ELF-1 (cell line): ENCODE measurements at places on chromosomes 6 and 20.

DNA sequence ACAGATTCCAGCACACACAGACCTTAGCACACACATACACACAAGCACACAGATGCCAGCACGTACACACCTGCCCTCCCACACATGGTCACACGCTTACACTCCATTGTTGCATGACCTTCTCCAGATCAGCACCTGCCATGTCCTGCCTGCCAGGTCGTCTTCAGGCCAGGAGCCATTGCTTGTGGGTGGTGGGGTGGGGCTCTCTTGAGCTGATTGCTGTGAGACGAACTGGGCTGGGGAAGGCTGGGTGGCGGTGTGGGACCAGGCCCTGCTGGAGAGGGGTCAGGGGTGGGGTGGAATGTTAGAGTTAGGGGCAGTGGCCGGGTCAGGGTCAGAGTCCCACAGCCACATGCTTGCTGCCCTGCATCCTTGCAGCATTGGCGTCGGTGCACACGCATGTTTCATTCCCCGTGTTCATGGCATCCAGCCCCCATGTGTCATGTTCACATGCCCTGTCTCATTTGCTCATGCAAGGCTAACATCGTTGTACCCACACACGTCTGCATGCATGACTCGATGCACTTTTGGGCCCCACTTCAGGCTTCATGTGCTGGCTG is 6.5 kb upstream of the NPBWR2 start:
- DNase-seq = no peak

DNA sequence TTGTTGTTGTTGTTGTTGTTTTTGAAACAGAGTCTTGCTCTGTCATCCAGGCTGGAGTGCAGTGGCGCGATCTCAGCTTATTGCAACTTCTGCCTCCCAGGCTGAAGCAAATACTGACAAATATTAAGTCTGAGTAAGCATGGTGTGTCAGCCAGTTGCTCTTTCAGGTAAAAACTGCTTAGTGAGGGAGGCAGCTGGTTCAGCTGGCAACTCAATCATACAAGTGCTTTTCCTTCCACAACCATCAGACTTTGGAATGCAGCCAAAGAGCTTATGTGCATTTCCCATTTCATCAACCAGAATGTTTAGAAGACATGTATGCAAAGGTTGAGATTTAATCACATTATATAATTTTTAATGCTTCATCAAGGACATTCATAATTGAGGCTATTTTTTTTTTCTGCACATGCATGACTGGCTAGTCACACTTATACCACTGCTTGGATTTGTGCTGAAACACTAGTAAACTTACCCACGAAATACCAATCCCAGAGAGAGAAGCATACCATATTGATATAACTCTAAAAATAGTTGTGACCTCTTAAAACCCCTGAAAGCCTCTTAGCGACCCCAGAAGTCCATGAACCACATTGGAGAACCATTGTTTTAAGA is 56.0 kb downstream of the CLIC5 start:
- DNase-seq = no peak

DNA sequence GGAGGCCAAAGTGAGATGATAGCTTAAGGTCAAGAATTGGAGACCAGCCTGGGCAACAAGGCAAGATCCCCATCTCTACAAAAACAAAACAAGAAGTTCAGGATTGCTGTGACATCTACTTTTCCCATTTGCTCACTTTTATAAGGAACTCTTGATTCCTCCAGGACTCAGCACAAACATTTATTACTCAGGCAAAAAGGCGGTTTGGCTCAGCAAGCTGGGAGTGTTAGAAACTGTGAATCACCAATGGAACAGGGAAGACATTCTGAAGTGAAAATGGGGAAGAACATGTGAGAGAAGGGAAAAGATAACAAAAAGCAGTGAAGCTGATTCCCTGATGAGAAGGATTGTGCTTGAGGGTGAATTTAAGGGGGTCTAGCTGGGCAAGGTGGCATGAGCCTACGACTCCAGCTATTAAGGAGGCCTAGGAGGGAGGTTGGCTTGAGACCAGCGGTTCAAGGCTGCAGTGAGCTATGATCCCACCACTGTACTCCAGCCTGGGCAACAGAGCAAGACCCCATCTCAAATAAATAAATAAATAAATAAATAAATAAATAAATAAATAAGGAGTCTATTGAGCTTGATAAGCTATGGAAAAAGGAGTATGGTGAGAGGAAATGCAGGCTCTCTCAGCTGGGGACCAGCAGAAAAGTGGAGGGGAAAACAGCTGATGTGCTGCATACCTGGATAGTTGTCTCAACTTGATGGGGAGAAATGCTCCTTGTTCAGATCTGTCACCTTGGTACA is 65.4 kb upstream of the HDDC2 start:
- no peak for DNase-seq

- no peak for DNase-seq
Measured at GRCh38 chr6:124964764-124965105, 2.5 kb downstream of the RNF217 start.

DNA sequence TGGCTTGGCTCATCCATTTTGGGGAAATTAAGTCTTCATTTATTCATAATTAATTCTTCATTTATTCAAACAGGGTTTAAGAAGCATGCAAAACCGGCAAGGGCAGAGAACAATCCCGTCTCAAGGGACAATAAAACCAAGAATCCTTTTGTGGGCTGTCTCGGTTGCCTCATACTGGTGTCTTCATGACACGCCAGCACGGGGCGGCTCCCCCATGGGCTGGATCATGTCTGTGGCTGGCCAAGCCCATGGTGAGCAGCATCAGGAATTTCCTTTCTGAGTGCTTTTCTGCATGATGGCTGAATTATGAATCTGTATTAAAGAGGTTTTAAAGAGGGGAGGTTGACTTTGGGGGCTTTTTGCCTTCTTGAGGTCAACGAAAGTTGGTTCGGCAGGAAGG is 38.3 kb upstream of the DUSP22 start:
- no peak for DNase-seq

DNA sequence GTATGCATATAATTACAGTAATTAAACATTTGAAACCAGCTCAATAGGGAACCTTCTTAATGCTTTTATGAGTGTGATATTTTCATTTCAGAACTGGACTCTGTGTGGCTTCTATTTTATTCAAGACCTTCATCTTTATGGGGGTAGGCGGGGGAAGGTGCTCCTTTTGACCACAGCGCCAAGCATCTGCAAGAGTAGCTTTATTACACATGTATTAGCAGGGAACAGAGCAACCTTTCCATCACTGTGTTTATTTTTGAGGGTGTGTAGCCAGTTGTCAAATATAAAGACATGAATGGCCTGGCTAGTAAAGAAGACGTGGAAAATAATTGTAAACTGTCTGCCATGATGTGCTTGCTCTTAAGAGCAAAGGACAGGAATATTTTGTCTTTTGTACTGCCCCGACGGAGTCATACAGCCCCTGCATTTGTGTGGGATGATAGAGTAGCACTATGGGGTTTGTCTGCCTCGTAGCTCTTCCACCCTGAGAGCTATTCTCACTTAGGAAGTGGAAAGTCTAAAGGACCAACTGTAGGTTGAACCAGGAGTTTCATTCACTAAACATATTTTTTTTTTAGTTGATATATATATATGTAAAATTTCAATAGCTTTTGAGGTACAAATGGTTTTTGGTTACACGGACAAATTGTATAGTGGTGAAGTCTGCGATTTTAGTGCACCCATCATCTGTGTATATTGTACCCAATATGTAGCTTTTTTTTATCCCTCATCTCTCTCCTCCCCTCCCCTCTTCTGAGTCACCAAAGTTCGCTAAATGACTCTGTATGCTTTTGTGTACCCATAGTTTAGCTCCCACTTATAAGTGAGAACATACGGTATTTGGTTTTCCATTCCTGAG is 91.2 kb downstream of the CARMIL1 start:
- no peak for DNase-seq

- DNase-seq = no peak
Measured at GRCh38 chr6:52887910-52888524, 21.5 kb downstream of the GSTA3 start.

DNA sequence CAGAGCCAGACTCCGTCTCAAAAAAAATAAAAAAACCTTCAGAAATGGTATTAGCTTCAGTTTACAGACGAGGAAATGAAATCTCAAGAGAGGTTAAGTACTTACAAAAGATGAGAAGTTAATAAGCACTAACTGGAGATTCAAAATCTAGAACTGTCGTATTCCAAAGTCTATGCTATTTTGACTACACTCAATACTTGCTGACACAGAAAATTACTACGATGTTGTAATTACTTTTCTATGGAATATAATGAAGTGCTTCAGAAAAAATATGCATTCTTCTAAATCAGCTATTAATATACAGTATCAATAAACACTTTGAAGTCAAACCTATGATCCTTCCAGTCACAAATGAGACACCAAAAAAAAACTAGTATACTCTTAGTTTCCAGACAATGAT is 12.2 kb downstream of the REPS1 start:
- DNase-seq = no peak

- no peak for DNase-seq
Measured at GRCh38 chr20:18748987-18749386, 64.6 kb upstream of the SCP2D1 start.

DNA sequence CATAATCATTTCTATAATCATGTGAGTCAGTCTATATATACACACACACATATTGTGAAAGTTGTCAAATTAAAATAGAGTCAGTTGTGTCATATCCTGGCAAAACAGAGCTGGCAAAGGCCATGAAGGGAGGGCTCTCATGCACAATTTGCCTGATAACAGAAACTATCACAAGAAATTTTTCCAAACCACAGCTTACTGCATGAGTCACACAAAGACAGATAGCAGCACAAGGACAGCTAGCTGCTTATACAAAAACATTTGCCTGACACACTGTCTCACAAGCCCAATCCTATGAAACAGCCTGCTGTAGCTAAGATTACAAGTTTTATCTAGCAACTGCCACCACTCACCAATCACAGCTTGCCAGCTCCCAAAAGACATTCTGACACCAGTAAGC is 848.5 kb upstream of the MAN1A1 start:
- peak; percentile 48 for DNase-seq

GRCh38 chr6:912871-913835 is 220.2 kb upstream of the EXOC2 start:
- DNase-seq = peak; percentile 63

- DNase-seq = peak; percentile 63
Measured at GRCh38 chr6:7137335-7138045, 29.7 kb downstream of the RREB1 start.

GRCh38 chr6:25685896-25686295 is 33.9 kb downstream of the SCGN start:
- DNase-seq = no peak

DNA sequence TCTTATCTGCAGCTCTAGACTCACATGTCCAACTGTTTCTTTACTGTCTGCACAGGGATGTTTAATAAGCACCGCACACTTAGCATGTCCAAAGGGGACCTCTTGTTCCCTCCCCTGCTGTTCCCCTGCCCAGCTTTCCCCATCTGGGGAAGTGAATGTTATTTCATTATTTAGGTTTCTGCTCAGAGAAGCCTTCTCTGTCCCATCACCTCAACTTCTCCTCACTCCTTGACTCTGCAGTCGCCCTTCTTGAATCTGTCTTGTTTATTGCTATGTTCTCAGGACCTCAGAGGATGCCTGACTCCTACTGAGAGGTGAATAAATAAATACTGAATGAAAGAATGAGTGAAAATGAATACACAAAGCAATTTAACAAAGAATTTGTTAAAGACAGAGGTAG is 121.0 kb downstream of the SASH1 start:
- DNase-seq = no peak

DNA sequence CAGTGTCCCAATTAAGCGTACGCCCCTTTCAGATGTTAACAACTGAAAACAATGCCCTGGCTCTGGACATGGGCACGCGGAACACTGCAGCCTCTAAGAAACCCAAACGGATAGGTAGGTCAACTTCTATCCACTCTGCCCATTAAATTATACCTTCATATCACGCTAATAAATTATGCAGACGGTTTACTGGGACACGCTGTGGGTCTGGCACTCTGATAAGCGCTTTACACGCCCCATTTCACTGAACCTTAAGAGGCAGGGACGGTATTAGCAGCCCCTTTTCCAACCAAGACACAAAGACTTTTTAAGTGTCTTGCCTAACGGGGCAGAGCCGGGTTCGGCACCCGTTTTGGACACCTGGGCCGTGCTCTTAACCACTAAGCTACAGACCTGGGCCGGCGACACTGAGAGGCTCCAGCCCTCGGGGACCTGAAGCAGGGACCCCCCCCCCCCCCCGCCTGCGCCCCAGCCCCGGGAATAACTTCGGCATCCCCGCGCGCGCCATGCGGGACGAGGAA is 744 bp downstream of the STAU1 start:
- DNase-seq = no peak

- no peak for DNase-seq
Measured at GRCh38 chr6:116444575-116444974, 16.6 kb upstream of the CALHM6 start.

DNA sequence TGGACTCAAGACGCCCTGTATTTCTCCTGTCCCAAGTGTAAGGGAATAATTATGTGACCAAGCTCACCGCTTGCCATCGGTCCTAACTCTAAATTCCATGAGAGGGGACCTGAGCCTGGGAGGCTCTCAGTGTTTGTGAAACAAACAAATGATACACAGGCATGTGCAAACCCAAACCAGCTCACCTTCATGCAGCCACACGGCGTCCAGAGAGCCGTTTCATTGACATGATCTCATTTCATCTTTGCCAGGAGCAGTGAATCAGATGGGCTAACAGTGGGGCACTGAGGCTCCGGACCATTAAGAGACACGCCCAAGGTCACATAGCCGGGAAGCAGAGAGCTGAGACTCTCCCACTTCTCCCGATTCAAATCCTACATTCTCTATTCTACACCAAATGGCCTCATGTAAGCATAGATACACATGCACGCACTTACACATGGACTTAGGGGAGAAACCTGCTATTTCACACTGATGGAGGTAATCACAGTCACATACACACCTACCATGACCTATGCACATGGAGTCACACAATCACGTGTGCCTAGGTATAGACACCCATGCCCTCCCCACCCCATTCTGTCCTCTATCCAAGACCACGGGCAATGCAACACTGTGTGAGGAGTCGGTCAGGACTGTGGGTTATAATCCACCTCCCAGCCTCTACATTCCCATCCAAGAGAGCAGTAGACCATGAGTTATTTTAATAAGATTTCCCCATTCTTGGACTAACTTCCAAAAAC is 1.1 kb downstream of the BNIP5 start:
- DNase-seq = no peak
